ENCODE measurements at places on chromosomes 3 and 15. TPM values are rescaled to one million over a fixed set of nuclear protein-coding genes. Genes with fewer than 3 reads are reported as not detected.

DNA sequence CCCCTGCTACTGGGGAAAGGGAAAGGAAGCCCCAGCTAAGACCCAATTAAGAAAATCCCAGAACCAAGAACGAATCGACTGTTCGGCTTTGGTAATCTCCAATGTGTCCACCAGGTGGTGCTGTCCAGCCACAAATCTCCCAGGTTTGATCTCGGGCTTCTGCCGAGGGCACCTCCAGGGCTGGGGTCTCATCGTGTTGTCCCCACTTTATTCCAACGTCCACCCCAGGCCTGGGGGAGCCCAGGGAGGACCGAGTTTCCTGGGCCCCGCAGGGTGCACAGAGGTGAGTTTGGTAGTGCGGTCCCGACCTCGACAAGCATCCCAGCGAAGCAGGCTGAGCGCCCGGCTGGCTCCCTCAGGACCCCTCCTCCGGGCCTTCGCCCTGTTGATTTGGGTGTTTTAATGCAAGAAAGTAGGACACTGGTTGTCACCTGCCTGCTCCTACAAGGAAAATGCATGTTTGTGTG, 185.1 kb downstream of the GOLGA6L6 start:
- H3K27me3 ChIP-seq: no peaks in the 10 kb centered on the region
- no peak for DNase-seq
- no peak overlapping the region for H3K4me3 ChIP-seq
- no peak overlapping the region for H3K27ac ChIP-seq

ADAMTS7 gene
- total RNA-seq: 0.39 TPM

GRCh38 chr3:156038869-156039268, 81.5 kb upstream of the KCNAB1 start:
- DNase-seq: no peak
- no peaks in the 10 kb centered on the region for H3K36me3 ChIP-seq
- H3K4me3 ChIP-seq: no peak overlapping the region
- H3K4me1 ChIP-seq: no peaks in the 10 kb centered on the region
- H3K27me3 ChIP-seq: peaks cover 2% of the 10 kb centered on the region

GRCh38 chr3:176785171-176785570, 412.1 kb downstream of the TBL1XR1 start:
- H3K4me1 ChIP-seq: no peaks in the 10 kb centered on the region
- H3K27ac ChIP-seq: no peak overlapping the region
- H3K36me3 ChIP-seq: no peaks in the 10 kb centered on the region
- H3K27me3 ChIP-seq: no peaks in the 10 kb centered on the region
- DNase-seq: no peak
- H3K4me3 ChIP-seq: no peak overlapping the region

- H3K27me3 ChIP-seq: no peaks in the 10 kb centered on the region
- peak; percentile 14 for DNase-seq
- no peak overlapping the region for H3K4me3 ChIP-seq
- peaks cover 8% of the 10 kb centered on the region for H3K36me3 ChIP-seq
- peaks cover 25% of the 10 kb centered on the region for H3K4me1 ChIP-seq
These were observed 19.6 kb downstream of the HACL1 start for GRCh38 chr3:15581471-15582394.

DNA sequence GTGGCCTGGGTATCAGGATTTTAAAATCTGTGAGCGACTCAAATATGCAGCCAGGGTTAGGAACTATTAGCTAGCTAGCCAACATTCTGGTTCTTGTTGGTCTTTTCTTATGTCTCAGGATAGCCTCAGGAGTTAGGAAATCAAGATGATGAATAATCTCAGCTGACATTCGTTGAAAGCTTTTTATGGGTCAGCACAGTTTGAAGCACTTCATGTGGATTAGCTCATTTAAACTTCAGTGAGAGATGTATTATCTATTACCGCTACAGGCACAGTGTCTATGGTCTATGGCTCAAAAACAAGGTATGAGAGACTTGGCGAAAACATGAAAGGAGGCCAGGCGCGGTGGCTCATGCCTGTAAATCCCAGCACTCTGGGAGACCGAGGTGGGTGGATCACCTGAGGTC, 187.5 kb upstream of the THRB start:
- no peaks in the 10 kb centered on the region for H3K36me3 ChIP-seq
- no peak overlapping the region for H3K27ac ChIP-seq
- peak; percentile 74 for DNase-seq
- H3K4me3 ChIP-seq: no peak overlapping the region
- peaks cover 6% of the 10 kb centered on the region for H3K27me3 ChIP-seq

BTLA gene
- total RNA-seq: not detected

DNA sequence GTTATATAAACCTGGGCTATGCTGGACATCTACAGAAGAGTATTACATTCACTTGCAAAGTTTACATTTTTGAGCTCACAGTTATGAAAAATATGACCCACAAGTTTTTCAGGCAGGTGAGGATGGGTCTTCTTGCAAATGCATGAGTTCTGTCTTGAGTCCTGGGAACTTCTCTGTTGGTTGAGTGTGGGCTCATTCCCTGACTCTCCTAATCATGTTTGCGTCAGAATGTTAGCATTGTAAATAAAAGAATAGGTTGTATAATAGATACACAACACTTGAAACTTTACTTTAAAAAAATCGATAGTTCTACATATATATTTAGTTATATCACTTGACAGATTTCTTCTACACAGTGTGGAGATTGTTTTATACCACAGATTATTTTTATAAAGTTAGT, 7.2 kb upstream of the EXOG start:
- H3K27me3 ChIP-seq: peaks cover 2% of the 10 kb centered on the region
- H3K27ac ChIP-seq: no peak overlapping the region
- no peak overlapping the region for H3K4me3 ChIP-seq

STAC gene
- total RNA-seq: not detected

DNA sequence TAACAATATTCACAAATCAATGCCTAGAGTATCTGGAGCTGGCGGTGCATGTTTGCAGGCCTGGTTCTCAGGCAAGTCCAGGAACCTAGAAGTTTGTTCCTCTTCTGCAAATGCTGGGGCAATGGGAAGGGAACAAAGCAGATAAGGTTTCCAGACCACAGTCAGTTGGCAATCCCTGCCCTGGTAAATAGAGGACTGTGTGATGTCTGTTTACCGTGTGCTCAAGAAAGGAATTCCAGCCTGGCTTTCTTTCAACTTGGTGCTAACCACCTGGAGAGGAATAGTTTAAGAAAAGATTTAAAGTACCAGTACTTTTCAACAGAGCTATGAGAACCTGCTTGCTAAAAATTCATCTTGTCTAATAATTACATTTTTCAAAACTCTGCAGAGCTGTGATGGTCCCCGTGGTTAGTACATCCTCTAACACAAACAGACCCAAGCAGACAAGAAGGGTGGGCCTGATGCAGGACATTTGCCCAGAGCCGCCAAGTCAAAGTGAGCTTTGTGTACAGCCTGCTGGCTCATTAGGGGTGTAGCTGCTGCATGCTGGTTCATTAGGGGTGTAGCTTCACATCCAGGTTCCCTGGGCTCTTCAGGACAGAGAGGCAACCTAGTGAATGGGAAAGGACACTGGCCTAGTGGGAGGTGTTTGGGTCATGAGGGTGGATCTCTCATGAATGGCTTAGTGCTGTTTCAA, 220.5 kb downstream of the SQOR start:
- DNase-seq: no peak
- no peak overlapping the region for H3K27ac ChIP-seq
- peaks cover 8% of the 10 kb centered on the region for H3K4me1 ChIP-seq
- no peaks in the 10 kb centered on the region for H3K27me3 ChIP-seq
- peaks cover 4% of the 10 kb centered on the region for H3K36me3 ChIP-seq

DISP2 gene
- total RNA-seq: 0.13 TPM

DNA sequence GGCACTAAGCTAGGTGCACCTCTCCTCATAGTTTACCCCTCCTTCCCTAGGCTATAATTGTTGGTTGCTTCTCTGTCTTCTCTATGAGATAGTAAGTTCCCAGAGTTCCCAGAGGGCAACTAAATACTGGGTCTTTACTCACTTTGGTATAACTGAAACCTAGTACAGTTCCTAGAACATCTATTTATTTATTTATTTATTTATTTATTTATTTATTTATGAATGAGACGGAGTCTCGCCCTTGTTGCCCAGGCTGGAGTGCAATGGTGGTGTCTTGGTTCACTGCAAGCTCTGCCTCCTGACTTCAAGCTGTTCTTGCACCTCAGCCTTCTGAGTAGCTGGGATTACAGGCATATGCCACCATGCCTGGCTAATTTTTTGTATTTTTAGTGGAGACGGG, 71.1 kb upstream of the FLNB start:
- no peak overlapping the region for H3K4me3 ChIP-seq
- H3K27me3 ChIP-seq: 0 out of 2 replicates have a peak, but pooled peaks cover 3% of the 10 kb centered on the region
- no peak for DNase-seq
- H3K36me3 ChIP-seq: peaks cover 3% of the 10 kb centered on the region

DNA sequence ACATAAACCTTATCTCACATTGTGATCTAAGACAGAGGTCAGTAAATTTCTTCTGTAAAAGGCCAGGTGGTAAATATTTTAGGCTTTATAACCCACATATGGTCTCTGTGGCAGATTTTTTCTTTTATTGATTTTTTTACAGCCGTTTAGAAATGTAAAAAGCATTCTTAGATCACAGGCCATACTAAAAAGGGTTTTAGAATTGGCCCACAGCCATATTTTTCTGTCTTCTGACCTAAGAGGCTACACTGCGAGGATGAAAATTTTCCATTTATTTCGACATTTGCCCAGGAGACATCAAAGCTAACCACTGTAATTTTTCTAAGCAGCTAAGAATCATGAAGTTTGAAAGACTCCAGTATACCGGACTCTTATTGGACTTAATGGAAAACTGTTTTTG, 377.2 kb upstream of the SGO1 start:
- H3K27me3 ChIP-seq: no peaks in the 10 kb centered on the region
- no peak overlapping the region for H3K27ac ChIP-seq
- no peak for DNase-seq
- H3K36me3 ChIP-seq: peaks cover 7% of the 10 kb centered on the region
- peaks cover 45% of the 10 kb centered on the region for H3K4me1 ChIP-seq

UPK1B gene
- not detected for total RNA-seq

GRCh38 chr3:157938154-157938779, 168.0 kb downstream of the SHOX2 start:
- no peaks in the 10 kb centered on the region for H3K4me1 ChIP-seq
- H3K36me3 ChIP-seq: no peaks in the 10 kb centered on the region
- H3K4me3 ChIP-seq: no peak overlapping the region

GRCh38 chr3:35664460-35664919, 25.2 kb downstream of the ARPP21 start:
- H3K27ac ChIP-seq: no peak overlapping the region
- H3K4me3 ChIP-seq: no peak overlapping the region
- no peaks in the 10 kb centered on the region for H3K4me1 ChIP-seq
- peaks cover 2% of the 10 kb centered on the region for H3K27me3 ChIP-seq

SMCO1 gene
- not detected for total RNA-seq

DNA sequence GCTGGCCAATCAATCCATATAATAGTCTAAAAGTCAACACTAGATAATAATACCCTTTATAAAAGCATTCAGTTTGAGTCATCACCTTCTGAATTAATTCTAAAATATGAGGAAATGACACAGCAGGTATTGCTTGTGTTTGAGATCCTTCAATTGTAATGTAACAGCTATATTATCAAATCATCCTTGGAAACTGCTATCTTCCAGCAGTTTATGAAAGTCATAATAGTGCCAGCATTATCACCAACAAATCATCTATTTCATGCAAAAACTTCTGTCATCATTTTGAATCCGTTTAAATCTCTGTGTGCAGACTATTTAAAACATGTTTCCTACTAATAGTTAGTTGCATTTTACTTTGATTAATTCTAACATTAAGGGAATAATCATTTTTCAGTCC, 468.7 kb downstream of the CADM2 start:
- no peak overlapping the region for H3K4me3 ChIP-seq
- no peak overlapping the region for H3K27ac ChIP-seq
- no peaks in the 10 kb centered on the region for H3K27me3 ChIP-seq

DNA sequence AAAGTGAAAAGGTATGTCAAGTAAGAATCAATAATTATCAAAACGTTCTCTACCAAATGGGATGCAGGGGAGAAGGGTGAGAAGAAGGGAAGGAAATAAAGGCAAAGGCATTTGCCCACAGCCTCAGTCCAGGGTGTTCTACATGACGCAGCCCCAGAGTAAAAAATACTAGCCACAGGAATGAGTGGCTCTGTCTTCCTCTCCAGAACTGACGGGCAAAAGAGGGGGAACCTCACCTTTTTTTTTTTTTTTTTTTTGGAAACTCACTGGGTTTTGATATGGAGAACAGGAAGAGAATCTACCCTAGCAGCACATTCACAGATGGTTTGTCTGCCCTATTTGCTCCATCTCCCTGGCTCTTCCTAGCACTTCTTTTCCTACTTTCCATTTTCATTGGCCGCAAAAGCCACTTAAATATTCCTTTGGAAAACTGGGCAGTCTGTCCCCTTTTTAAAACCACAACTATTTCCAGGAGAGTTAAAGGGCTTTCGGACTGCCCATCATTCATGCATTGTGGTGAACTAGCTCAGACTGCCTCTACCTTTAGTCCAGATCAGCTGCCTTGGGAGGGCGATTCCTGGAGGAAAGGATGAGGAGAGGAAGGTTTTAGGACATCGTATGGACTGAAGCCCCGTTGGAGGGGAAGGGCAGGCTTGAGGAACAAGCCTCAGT, 28.2 kb downstream of the B3GNT5 start:
- no peak overlapping the region for H3K4me3 ChIP-seq
- H3K27me3 ChIP-seq: peaks cover 23% of the 10 kb centered on the region
- H3K27ac ChIP-seq: no peak overlapping the region

GRCh38 chr3:59654123-59654479, 604.3 kb upstream of the CFAP20DC start:
- no peak for DNase-seq
- H3K4me1 ChIP-seq: no peaks in the 10 kb centered on the region
- H3K4me3 ChIP-seq: no peak overlapping the region

DNA sequence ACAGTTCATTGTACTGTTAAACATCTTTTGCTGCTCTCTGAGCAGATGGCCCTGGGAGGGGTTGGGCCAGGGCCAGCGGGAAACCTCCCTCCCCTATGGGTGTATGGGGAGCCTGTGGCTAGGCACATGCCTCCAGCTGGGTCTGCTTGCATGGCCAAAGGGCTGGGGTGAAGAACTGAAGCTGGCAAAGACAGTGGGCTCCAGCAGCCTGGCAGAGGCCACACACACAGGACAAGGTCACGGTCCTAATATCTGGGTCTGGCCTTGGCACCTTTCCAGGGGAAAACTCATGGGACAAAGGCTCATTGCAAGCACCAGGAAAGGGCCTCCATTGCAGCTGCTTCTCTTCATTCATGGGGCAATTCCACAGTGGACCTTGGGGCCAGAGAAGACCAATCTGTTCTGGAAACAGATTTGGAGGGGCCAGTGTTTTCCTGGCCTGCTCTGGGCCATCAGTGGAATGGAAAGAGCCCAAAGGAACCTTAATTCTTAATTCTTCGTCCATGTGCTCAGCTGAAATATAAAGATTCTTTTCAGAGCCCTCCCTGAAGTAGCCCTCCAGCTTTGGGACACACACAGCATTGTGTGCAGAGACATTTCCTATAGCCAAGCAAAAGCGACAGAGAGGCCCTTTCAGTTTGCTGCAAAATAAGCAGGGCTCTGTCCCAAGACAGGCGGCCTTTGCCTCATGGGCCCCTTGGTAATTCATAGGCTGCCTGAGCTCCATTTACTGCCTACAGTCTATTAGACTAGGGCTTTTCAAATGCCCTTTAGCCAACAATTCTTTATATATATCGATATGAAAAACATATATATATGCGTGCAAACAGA, 11.3 kb upstream of the LIMD1 start:
- H3K27me3 ChIP-seq: peaks cover 8% of the 10 kb centered on the region
- H3K27ac ChIP-seq: no peak overlapping the region
- no peak for DNase-seq
- H3K4me1 ChIP-seq: peaks cover 11% of the 10 kb centered on the region

USP19 gene
- 36.0 TPM for total RNA-seq

RARRES1 gene
- total RNA-seq: 0.99 TPM

GRCh38 chr3:194541483-194541882, 54.7 kb upstream of the ATP13A3 start:
- no peak overlapping the region for H3K4me3 ChIP-seq
- H3K4me1 ChIP-seq: peaks cover 33% of the 10 kb centered on the region
- H3K36me3 ChIP-seq: no peaks in the 10 kb centered on the region
- H3K27me3 ChIP-seq: no peaks in the 10 kb centered on the region
- no peak for DNase-seq

Measured in HFFc6 (cell line).